ENCODE measurements at places on chromosomes 2 and 18.

GRCh38 chr2:236641051-236641726 lies 71.6 kb downstream of the ACKR3 start:
- DNase-seq: no peak

GRCh38 chr2:182592691-182593393 lies 123.2 kb upstream of the DNAJC10 start:
- no peak for DNase-seq

DNA sequence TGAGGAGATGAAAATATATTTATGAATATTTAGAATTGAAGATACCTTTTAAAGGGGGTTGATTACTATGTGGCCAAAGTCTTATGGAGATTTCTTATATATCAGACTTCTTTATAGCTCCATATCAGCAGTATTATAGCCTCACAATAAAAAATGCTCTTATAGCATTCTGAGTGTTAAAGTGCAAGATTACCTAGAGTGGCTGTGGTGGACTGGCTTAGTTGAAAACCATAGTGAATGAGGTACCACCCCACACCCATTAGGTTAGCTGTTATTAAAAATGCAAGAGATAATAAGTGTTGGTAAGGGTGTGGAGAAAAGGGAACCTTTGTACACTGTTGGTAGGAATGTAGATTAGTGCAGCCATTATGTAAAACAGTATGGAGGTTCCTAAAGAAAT lies 39.7 kb downstream of the NCOA1 start:
- no peak for DNase-seq

- DNase-seq: no peak
Observed at GRCh38 chr18:51884039-51884438, 456.0 kb upstream of the DCC start.

- DNase-seq: peak; percentile 54
Observed at GRCh38 chr2:171159372-171160118, 1.1 kb downstream of the TLK1 start.

GRCh38 chr2:106885329-106885728 lies 638 bp downstream of the ST6GAL2 start:
- DNase-seq: no peak

- DNase-seq: no peak
Observed at GRCh38 chr2:31150120-31150670, 12.0 kb upstream of the GALNT14 start.

DNA sequence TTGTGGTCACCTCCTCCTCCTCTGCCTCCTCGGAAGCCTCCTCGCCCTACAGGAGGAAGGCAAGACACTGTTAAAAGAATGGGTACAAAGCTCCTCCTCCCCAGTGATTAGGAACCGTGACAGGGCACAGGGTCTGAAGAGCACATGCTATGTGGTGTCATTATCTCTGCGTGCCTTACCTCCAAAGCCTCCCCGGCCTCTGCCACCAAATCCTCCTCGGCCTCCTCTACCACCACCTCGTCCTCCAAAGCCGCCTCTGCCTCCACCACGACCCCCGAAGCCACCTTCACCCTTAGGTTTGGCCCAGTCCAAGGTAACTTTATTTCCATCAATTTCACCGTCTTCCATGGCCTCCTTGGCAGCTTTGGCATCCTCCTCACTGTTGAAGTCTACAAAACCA lies 9.1 kb downstream of the NCL start:
- no peak for DNase-seq

GRCh38 chr2:6352247-6352646 lies 513.5 kb downstream of the CMPK2 start:
- no peak for DNase-seq

DNA sequence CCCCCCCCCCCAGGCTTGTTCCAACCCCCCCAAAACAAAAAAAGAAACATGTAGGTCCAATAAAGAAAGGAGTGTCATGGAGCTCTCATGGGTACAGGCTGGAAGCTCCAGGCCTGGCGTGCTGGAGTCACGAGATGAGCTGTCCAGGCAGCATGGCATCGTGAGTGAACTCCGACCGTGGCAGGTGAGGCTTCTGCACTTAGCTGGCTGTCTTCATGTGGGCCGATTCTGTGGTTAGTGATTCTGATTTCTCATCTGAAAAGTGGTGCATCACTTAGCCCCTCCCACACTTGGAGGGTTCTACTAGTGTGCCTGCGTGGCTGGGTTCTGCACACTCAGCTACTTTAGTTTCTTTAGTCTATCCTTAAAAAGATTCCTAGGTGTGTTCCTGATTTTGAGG lies 126.4 kb upstream of the MGAT5 start:
- peak; percentile 60 for DNase-seq

DNA sequence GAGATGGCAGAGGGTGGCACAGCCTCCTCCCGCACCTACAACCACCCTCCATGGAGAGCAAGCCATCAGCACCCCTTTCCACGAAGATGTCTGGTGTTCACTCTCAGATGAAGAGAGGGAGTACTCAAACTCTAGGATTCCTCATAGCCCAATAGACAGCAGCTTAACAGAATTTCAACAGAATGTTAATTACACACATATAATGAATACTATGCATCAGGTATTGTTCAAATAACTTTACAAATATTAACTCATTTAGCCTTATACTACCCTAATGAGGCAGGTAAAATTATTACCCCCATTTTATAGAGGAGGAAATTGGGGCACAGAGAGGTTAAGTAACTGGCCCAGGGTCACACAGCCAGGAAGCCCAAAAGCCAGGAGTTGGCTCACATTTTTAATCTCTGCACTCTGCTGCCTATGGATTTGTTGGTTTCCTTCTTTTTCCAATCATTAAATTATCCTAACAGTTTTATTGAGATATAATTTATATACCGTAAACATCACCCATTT lies 39.0 kb downstream of the HS1BP3 start:
- no peak for DNase-seq

DNA sequence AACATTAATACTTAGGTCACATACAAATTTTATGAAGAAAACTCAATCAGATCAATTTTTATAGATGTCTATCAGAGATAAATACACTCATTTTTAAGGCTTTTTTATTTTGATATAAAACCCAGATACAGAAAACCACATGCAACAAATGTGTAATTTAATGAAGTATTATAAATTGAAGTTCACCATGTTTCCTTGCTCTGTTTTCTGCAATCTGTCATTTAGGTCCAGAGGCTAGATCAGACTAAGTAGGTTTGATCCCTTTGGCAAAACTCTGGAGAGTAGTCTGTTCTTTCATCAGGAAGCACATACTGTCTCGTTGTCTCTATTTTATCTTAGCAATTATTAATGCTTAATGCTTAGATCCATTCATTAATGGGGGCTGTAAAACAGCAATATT lies 841.6 kb downstream of the MBD2 start:
- no peak for DNase-seq

GRCh38 chr2:232523402-232523681 lies 2.6 kb upstream of the CHRND start:
- DNase-seq: no peak

Data from stimulated activated CD4-positive, alpha-beta T cell treated with anti-CD3 and anti-CD28 coated beads, Interleukin-12 subunit alpha, Interleukin-12 subunit beta, amount 100 ng/mL, for 24 hours (primary cell).